ENCODE measurements at places on chromosomes 11 and 22. TPM values are rescaled to one million over a fixed set of nuclear protein-coding genes. Genes with fewer than 3 reads are reported as not detected.

- H3K4me3 ChIP-seq = no peak overlapping the region
- H3K27me3 ChIP-seq = no peaks in the 10 kb centered on the region
- H3K4me1 ChIP-seq = peaks cover 8% of the 10 kb centered on the region
- no peak for DNase-seq
Observed at GRCh38 chr22:28230671-28231070, 311.6 kb upstream of the PITPNB start.

- DNase-seq = no peak
- no peaks in the 10 kb centered on the region for H3K36me3 ChIP-seq
- H3K4me3 ChIP-seq = no peak overlapping the region
- H3K27me3 ChIP-seq = no peaks in the 10 kb centered on the region
Observed at GRCh38 chr22:36641902-36642640, 61.5 kb downstream of the CACNG2 start.

DNA sequence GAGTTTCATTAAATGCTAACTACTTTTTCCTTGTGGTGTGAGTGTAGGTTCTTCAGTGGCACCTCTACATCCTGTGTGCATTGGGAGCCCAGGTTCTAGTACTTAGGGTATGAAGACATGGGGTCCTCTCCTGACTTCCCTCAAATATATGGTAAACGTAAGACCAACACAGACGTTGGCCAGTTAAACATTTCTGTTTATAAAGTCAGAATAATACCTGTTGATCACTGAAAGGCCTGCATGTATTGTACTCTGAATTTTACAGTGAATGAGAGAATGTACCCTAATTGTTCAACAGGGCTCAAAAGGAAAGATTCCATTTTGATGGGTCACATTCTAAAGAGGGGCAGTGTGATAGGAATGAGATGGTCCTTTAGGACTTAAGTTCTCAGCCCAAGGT, 3.2 kb downstream of the RPL27A start:
- no peak overlapping the region for H3K4me3 ChIP-seq
- H3K4me1 ChIP-seq = peaks cover 41% of the 10 kb centered on the region
- H3K27ac ChIP-seq = no peak overlapping the region
- DNase-seq = no peak

DNA sequence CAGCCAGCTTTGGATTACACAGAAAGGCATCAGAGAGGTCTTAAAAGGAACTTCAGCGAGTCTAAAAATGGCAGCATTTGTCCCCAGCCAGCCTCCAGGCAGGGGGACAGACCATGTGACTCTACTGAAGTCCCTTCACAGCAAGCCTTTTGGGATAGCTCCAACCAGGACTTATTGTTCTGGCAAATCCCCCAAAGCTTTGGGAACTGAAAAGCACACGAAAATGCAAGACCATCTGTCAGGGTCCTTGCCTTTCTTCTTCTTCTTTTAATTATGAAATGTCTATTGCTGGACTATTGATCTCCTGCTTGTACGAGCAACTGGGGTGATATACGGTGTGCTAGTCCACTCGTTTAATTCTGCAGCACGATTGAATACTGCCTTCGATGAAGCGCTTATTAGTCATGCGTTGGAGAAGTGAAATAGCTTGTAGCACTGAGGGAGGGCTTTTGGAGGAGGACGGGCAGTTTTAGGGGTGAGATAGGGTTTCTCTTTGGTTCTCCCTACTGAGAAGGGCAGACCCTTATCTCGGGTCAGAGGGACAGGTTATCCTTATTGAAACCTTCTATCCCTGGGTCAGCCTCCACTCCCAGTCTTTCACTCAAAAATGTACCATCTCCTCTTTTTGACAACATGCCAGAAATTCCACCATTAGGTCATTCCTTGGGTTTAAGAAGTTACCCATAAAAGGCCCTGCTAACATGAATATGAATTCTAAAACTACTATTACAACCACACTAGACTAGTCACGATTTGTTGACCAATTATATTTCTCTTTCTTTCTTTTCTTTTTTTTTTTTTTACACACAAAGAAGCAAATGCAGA, 416.4 kb downstream of the MIAT start:
- no peaks in the 10 kb centered on the region for H3K4me1 ChIP-seq
- no peaks in the 10 kb centered on the region for H3K27me3 ChIP-seq
- no peak overlapping the region for H3K4me3 ChIP-seq
- DNase-seq = no peak
- H3K36me3 ChIP-seq = no peaks in the 10 kb centered on the region

DNA sequence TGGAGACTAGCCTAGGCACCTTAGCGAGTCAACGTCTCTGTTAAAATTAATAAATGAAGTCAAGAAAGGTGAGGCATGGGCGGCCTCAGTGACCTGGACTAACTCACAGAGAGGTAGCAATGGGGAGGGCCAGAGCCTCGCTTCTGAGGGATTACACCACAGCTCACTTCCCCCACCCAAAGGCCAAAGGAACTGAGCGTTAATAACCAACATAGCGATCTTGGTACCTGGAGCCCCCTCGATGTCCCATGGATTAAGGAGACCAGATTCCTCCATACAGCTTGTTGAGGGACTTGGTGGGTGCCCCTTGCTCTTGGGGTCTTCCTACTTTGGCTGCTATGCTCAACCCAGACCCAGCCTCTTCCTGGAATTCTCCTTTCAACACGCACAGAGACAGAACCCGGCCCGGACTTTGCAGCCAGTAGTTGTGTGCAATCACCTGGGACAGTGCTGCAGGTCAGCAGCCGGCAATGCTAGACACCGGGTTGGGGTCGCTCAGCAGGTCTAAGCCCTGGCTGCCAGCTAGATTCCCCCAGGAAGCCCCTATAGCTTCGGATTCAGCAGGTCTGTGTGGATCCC, 70.6 kb downstream of the BCR start:
- no peaks in the 10 kb centered on the region for H3K27me3 ChIP-seq
- no peaks in the 10 kb centered on the region for H3K36me3 ChIP-seq
- no peak for DNase-seq
- H3K4me1 ChIP-seq = peaks cover 23% of the 10 kb centered on the region
- H3K4me3 ChIP-seq = no peak overlapping the region

DNA sequence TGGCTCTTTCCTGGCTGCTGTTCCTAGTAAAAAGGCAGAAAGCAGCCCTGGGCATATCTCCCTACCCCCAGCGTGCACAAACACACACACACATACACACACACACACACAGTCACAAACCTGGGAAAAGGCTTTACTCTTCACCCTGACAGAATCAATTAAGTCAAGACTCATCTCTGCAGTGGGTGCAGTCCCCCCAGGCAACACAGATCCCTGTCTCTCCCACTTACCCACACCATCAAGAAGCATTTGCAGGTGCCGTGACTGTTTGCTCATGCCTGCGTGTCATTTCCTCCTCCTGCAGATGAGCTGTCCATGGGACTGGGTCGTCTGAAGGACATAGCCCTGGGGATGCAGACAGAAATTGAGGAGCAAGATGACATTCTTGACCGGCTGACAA, 28.6 kb downstream of the SNAP29 start:
- no peak overlapping the region for H3K4me3 ChIP-seq
- H3K36me3 ChIP-seq = peaks cover 64% of the 10 kb centered on the region
- no peaks in the 10 kb centered on the region for H3K27me3 ChIP-seq

The RPS6KA4 gene
- 54.5 TPM for total RNA-seq

The CSF2RB gene
- total RNA-seq = 25.4 TPM
